LHCN-M2 (cell line): ENCODE measurements at places on chromosomes 1 and 21.

DNA sequence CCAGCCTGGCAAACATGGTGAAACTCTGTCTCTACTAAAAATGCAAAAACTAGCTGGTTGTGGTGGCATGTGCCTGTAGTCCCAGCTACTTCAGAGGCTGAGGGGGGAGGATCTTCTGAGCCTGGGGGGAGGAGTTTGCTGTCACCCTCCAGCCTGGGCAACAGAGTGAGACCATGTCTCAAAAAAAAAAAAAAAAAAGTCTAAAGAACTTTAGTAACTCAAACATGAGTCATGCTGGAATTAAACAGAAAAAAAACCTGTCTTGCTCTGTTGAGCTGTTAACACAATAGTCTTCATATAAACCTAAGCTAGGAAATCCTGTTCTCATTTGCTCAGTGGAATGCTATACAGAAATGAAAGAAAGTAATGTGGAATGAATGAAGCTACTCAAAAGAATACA, 16.7 kb upstream of the DISP1 start:
- peak; percentile 31 for DNase-seq

- no peak for DNase-seq
Observed at GRCh38 chr21:15206514-15206913, 141.7 kb upstream of the NRIP1 start.

DNA sequence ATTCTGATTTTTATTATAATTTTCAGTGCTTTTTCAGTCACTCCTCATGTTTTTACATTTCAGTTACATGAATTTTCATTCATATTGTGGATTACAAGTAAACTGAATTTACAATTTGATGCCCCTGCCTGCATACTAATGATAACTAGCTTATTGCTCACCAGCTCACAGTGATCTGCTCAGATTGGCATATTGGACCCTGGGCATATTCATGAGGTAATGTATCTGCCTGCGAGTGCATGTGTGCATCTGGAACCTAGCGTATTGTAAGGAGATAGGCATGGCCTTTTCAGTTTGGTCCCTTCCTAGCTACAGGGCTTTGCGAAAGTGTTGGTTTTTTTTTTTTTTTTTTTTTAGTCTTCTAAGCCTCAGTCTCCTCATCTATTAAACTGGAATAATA, 213.7 kb downstream of the SDCCAG8 start:
- no peak for DNase-seq

DNA sequence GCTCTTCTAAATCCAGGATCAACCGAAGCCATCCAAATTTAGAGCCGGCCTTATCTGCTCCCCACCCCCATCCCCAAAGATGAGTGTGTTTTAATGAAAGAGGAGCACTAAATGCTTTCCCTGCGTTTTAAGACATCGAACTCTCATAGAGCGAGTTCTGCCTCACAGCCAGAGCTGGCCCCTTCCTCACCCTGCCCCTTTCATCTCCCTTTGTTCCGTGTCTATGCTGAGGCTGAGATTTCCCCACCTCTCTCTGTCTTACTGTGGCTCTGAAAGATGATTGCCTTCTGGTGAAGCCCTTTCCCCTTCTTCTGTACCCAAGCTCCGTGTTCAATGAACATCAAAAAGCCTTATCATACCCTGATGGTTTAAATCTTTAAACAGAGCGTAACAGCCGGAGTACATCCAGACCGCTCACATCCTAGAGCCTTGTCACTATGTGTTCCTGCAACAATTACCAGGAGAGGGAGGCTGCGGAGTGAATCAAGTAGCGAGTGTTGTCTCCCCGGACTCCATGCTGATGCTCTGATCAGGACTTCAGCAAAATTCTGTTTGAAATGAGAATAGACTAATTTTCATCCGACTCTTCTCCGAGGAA, 110.1 kb downstream of the ZNF326 start:
- no peak for DNase-seq

DNA sequence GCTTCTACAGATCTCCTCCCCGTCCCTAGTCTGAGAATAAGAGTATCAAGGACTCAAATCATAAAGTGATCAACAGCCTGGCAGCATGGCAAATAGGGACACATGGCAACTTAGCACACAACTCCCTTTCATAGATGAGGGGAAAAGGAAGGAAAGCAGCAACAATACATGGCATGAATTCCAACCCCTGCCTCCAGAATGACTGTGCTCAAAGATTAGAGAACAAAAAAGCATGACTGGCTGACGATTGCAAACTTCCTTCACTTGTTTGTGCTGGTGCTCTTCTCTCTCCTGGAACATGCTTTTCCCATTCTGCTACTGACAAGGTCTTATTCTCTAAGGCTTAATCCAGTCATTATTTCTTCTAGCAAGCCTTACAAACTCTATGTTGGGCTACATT, 11.5 kb downstream of the KTI12 start:
- DNase-seq = no peak

GRCh38 chr1:24501371-24502064, 1.1 kb upstream of the RCAN3 start:
- peak; percentile 19 for DNase-seq

DNA sequence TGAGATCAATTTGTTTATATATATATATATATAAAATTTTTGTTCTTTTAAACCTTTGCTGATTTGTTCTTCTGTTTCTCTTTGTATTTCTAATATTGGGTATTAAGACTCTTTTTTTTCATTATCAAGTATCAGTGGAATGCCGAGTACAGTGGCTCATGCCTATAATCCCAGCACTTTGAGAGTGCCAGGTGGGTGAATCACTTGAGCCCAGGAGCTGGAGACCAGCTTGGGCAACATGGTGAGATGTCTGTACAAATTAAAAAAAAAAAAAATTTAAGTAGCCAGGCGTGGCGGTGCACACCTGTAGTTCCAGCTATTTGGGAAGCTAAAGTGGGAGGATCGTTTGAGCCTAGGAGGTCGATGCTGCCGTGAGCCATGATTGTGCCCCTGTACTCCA, 67.1 kb downstream of the MAST2 start:
- DNase-seq = no peak

GRCh38 chr1:32179193-32179442, 357 bp upstream of the TXLNA start:
- DNase-seq = no peak

- DNase-seq = no peak
Observed at GRCh38 chr1:225460737-225461532, 33.1 kb upstream of the LBR start.

GRCh38 chr1:56416495-56416894, 162.9 kb downstream of the PLPP3 start:
- peak; percentile 5 for DNase-seq

DNA sequence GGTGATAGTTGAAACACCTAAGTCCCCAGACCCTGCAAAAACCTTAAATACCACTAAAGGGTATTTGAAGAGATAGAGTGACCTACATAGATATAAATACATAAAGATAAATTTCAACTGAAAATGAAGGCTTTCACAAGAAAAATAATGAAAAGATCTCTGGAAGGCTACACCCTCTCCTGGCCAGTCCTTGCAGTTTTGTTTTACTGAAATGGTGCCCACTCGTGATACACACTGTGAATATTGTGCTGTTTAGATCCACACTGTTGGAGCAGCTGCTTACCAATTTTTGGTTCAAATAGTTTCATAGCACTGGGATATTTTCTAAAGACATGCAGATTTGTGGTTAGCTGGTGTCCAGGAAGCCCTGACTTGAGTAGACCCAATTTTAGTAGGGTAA, 31.5 kb upstream of the RNF187 start:
- no peak for DNase-seq

DNA sequence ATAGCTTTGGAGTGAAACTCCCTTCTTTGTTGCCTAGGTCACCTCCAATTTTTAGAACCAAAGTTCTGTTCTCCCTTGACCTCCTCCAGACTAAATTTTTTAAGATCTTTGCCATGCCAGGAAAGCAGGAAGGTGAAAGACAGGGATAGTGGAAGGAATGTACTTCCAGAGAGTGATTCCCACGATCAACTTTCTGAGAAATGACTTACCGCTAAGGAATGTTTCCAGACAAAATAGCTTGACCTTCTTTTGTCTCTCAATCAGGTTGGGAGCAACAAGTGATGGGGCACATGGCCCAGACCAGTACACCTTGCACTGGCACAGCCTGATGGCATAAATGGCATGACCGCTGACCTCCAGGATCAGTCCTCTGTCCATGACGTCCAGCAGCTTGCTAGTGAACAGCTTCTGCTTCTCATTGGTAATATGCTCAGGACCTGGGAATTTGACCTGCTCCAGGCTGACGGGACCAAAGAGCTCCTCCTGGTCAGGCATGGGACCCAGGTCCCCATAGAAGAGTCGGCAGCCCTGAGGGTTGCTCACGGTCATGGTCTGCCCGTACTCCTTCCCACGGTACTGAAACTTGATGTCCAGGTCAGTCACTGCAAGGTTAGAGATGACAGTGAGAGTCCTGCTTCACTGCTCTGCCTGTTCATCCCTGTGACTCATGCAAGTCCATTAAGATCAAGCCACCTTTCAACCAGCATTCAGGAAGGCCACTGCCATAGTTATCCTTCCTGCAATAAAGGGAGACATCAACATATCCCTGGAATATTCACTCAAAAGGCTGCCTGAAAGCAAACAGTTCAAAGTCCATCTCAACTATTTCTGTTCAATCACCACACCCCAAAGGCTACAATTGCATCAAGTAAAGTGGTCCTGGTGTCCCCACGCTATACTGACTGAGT, 6.2 kb upstream of the C1orf74 start:
- no peak for DNase-seq

DNA sequence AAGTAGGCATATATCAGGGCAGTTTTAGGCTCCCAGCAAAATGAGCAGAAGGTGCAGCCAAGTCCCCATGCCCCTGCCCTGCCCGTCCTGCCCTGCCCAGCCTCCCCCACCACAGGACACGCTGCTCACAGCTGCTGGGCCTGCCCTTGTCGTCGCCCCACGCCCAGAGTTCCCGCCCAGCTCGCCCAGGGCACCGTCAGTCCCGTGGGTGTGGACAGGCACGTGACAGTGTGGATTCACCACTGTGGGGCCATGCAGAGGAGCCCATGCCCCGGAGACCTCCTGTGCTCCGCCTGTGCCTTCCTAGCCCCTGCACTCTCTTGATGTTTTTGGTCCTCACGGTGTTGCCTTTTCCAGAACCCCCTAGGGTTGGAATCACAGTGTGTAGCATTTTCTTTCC, 7.0 kb downstream of the FAAP20 start:
- no peak for DNase-seq

DNA sequence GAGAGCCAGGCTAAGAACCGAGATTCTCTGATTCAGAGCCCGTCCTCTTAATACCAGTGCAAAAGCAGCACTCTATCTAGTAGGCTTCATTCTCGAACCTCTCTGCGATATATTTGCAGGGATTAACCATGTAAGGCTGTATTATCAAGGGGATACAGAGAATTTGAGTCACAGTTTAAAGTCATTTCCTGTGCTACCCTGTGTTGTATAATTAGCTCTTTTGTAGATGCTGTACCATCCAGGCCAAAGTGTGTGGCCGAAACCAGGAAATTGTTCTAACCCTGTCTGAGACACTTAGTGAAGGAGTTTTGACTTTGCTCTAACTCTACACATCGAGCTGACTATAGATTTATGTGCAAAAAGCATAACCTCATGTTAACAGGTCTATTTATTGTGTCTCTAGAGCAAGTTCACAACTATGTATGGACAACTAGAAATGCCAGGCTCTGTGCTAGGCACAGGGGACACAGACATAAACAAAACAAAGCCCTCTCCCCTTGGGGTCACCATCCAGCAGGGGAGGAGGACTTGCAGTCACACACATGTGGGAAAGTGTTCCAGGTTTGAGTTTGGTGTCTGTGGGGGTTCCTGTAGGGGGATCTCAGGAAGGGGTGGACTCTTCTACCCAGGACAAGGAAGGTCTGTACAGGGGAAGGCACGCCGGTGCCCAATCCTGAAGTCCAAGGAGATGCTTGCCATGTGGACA, 182.2 kb downstream of the DHRS3 start:
- DNase-seq = peak; percentile 41

GRCh38 chr1:109661391-109661790, 5.5 kb downstream of the GSTM4 start:
- DNase-seq = no peak

DNA sequence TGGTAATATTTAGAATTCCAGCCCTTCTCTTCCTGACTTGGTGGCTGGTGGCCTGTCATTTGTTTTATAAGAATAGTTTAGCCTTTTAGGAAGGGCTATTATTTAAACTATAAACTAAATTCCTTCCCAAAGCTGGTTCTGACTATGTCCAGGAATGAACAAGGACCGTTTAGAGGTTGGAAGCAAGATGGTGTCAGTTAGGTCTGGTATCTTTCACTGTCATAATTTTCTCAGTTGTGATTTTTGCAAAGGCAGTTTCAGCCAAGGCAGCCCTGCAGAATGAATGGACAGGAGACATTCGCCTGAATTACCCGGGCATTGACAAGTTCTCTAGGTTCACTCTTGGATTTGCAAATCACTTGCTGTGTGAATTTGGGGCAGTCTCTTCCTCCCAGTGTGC, 67.2 kb downstream of the TLR5 start:
- no peak for DNase-seq
